ENCODE measurements at places on chromosomes 1 and 21.

GRCh38 chr1:41340655-41341364 lies 20.4 kb upstream of the FOXO6 start:
- no peak for DNase-seq

DNA sequence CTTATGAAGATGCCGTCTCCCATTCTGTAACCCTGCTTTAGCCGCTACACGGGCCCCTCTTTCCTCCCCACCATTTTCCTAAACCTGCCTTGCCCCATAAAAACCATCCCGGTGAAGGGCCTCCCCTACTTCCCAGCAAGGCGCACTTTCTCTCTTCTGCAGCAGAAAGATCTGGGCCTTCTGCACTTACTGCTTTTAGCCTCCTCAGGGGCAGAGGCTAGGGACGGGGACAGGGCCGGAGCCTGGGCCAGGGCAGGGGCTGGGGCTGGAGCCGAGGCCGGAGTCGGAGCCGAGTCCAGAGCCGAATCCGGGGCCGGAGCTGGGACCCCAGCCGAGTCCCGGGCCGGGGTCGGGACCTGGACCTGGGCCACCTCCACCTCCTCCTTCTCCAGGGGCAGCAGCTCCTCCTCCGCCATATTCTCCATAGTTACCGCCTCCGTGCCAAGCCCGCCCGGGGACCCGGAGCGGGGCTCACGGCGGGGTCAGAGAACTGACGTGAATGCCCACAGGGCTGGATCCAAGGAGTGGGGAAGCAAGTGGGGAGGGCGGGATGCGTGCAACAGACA lies 382 bp downstream of the TRMT1L start:
- no peak for DNase-seq

DNA sequence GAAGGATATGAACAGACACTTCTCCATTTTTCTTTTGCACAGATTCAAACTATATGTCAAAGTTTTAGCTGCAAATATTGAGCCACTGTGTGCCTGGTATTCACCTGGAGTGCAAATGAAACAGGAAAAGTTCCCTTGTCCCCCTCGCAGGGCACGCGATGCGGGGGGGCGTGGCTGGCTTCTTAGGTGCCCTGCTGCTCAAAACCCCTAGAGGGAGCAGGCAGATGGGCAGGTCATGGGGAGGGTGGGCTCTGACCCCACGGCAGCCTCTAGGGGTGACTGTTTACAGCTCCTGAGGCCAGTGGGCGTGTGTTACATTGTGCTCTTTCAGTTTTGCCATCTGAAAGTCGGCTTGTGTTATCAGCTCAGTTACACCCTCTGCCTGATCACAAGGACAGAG lies 931.2 kb upstream of the B3GALT2 start:
- no peak for DNase-seq

- DNase-seq = no peak
These were observed 92.9 kb downstream of the BEND5 start for GRCh38 chr1:48683839-48684238.

- DNase-seq = no peak
These were observed 17.4 kb upstream of the ZMYM6 start for GRCh38 chr1:35049116-35049515.

- no peak for DNase-seq
These were observed 862 bp upstream of the PLEKHO1 start for GRCh38 chr1:150148837-150149270.

- no peak for DNase-seq
These were observed 136.1 kb downstream of the DISP1 start for GRCh38 chr1:222950892-222951291.

- DNase-seq = no peak
These were observed 21.9 kb upstream of the RABGGTB start for GRCh38 chr1:75764057-75764655.

GRCh38 chr1:164660775-164661174 lies 101.8 kb downstream of the PBX1 start:
- no peak for DNase-seq

GRCh38 chr1:153347856-153348255 lies 785 bp downstream of the PGLYRP4 start:
- DNase-seq = no peak

DNA sequence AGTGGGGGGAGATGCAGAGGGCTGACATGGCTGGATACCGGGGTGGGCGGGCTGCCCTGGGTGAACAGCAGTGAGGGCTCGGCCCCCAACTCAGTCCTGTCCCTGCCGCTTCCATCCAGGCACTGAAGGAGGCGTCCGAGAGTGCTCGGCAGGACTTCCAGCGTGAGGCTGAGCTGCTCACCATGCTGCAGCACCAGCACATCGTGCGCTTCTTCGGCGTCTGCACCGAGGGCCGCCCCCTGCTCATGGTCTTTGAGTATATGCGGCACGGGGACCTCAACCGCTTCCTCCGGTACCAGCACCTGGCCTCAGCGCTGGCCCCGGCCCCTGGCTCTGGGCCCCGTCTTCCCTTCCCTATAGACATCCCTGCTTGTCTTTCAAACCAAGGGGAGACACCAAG lies 15.6 kb downstream of the NTRK1 start:
- no peak for DNase-seq

DNA sequence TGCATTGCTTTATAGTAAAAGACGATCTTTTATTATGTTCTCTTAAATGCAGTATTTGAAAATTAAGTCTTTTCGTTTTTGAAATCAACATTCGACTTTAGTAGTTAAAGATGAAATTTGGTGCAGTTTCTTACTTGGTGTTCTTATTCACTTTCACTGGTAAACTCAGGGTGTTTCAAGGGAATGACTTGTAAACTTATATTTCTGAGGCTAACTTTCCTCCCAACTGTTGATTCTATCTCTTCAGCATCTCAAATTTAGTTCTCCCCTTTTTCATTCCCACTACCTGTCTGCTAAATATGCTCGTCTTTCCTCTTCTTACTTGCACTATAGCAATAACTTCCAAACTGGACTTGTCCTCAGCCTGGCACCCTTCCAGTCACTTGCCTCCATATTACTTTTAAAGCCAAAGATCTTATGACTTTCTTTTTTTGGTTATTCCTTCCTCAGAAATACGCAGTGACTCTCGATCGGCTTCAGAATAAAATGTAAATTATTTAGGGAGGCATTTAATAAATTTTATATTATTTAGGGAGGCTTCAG lies 988 bp downstream of the SLC35A3 start:
- no peak for DNase-seq

GRCh38 chr1:241635556-241636152 lies 4.5 kb downstream of the CHML start:
- DNase-seq = no peak

- no peak for DNase-seq
These were observed 54.4 kb downstream of the KCNAB2 start for GRCh38 chr1:6099787-6100765.

DNA sequence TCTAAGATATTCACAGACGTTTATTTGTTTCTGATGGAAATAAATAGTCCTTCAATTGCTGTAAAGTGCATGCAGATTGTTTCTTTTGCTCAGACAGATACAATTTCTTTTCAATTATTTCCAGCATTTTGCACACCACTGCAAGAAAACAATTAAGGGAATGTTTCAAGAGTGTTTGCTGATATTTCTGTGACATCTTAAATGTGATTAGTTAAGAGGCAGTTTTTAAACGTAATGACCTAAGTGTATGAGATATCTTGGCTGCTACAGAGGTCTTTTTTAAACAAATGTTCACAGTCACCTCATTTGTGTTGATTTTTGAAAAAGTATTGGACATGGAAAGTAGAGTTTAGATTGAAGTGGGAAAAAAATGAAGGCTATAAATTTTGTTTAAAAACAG lies 262.3 kb upstream of the BRINP3 start:
- DNase-seq = no peak

GRCh38 chr21:22224261-22224660 lies 1226.1 kb downstream of the NCAM2 start:
- no peak for DNase-seq

GRCh38 chr1:111249960-111250359 lies 22.4 kb downstream of the CHI3L2 start:
- DNase-seq = no peak

- DNase-seq = no peak
These were observed 886.9 kb downstream of the AMY1C start for GRCh38 chr1:104636581-104636980.

DNA sequence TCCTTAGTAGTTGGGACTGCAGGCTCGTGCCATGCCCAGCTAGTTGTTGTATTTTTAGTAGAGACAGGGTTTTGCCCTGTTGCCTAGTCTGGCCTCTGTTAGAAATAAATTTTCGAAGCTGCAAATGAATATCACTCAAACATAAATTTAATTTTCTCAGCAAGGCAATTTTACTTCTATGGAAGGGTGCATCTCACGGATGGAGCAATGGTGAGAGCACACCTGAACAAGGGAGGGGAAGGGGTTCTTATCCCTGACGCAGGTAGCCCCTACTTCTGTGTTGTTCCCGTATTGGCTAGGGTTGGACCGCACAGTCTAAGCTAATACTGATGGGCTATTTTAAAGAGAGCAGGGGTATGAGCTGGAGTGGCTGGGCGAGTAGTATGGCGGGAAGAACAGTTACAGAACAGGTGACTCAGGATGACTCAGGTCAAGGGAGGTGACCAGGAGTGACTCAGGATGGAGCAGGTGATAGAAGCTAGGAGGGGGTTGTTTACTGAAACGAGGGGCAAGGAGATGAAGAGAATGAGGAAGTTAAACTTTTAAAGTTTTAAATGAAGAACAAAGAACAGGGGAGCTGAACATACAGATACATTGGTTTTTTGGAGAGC lies 7.5 kb downstream of the MDM4 start:
- DNase-seq = no peak

DNA sequence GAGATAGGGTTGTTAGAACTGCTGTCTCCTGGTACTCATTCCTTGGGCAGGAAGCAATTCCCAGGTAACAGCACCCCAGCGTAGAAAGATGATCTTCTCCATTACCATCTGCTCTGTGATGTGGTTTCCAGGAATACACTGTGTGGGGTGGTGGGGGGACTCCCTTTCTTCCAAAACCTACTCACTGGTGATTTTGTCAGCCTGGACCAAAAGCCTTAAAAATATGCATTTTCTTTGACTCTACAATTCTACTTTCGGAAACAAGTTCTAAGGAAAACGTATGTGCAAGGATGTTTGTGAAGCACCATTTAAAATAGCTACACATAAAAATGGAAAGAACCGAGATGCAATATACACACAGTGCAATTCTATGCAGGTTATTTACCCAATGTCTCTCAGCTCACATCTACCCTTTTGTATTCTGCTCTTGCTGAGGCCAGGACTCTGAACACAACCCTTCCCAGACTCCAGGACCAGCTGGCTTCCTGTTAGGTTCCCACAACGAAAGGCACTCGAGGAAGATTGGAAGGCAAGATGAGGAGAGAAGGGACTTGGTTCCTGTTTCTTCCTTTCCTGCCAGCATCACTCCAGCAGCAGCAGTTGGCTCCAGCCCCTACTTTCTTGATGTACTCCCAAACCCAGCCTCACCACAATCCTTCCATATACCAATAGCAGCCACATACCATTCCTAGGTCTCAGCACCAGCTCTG lies 33.0 kb upstream of the GJB5 start:
- DNase-seq = no peak

DNA sequence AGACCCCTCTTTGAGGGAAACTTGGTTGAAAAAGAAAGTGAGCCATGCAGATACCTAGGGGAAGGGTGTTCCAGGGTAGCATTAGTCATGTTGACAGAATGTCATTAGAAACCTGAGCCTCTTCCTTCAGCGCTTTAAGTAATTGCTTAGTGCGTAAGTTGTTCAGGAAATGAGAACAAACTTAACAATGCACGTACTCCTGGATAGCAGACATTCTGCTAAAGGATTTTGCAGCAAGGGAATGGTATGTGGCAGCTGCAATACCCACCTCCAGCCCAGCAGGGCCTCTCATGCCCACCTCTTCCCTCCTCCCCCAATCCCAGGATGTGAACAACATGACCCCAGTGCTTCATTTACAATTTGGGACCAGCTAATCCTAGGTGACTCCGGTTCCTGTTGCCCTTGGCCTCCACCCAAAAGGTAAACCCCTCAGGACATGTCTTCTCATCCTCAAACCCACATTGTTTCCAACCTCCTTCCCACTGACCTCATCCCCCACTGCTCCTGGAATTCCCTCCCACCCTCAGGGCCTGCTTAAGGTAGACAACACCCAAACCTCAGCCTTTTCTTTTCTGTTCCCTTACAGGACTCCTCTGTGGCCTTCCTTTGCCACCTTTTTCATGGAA lies 98.0 kb upstream of the BCAR3 start:
- no peak for DNase-seq

DNA sequence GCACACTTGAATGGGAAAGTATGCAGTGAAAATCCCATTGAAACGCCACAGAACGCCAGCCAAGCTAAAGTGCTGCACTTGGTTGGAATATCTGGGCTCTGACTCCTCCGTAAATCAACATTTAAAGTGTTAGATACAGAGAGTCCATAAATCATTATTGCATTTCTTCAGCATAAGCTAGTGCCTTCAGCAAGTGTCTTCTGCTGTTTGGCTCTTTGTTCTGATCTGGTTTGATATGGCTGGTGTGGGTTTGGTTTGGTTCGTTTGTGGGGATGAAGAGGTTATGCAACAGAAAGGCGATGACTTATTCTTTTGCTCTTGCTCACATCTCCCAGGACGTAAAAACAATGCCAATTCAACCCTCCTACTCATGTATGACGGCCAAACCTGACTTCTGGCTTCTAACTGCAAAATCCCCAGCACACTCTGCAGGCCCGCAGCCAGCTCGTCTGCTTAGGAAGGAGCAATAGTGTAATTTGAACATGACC lies 121.8 kb upstream of the ERG start:
- no peak for DNase-seq

GRCh38 chr21:34865400-34866241 lies 183.5 kb downstream of the RUNX1 start:
- peak; percentile 38 for DNase-seq

GRCh38 chr21:42737951-42738590 lies 84.7 kb downstream of the PDE9A start:
- DNase-seq = no peak

GRCh38 chr1:66197785-66198184 lies 336.2 kb upstream of the SGIP1 start:
- DNase-seq = no peak

DNA sequence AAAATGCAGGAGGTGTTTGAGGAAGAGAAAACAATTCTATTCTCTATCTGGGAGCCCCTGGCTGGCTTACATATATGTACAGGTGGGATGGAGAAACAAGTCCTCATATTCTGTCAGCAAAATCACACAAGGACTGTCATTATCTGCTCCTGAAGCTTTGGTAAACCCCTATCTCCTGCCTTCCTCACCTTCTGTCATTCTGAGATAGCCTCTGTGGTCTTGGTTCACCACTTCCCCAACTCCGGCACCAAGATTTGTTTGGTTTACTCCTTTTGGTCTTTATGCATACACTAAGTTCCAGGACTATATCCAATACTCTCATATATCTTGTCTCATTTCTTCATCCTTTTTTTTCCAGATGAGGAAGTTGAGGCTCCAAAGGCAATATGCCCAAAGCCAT lies 551.1 kb downstream of the PLPP3 start:
- DNase-seq = no peak

Data from stimulated activated CD4-positive, alpha-beta T cell treated with anti-CD3 and anti-CD28 coated beads, Interleukin-12 subunit alpha, Interleukin-12 subunit beta, amount 100 ng/mL, for 4 hours (primary cell).